ENCODE measurements at places on chromosomes 1 and 21.

- no peak for DNase-seq
These were observed 75.4 kb downstream of the MDM4 start for GRCh38 chr1:204591473-204592090.

GRCh38 chr1:210541680-210542358 lies 213.1 kb downstream of the HHAT start:
- DNase-seq, result no peak

DNA sequence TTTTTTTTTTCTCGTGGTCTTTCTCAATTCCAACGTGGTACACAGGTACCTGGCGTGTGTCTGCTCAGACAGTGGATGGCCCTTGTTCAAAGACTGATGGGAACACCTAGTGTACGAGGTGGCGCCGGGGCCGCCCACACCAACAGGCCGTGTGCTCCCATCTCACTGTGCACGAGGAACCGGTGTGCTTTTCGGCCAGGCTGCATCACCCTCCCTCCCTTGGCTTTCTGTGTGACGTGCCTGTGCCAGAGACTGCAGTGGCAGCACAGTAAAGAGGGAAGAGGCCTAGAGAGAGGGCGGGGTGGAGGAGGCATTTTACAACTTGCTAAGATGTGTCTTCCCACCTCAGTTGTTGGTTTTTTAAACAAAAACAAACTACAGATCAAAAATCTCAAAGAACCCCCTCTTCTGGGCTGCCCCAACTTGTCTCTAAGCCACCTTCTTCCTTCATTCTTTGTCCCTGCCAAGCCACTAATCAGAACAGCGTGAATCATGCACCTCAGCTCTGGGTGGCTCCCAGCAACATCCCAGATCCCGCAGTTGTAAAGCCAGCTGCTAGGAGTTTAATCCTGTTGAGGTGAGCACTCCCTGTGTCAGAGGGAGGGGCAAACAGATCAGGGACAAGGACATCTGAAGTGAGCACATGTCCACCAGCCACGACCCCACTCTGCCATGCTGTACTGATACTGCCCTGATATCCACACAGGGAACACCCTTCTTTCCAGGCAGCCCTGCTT lies 20.7 kb downstream of the IRF2BP2 start:
- no peak for DNase-seq

- DNase-seq, result no peak
These were observed 622.9 kb upstream of the ADGRL4 start for GRCh38 chr1:79629414-79629813.

Data from BE2C (cell line).